ENCODE measurements at places on chromosomes 6 and 20.
A peak's percentile ranks its signal among the peaks of the same experiment; 100 is the strongest.

- peak overlapping the region; percentile 3 for H3K4me3 ChIP-seq
- peak overlapping the region; percentile 72 for H3K27ac ChIP-seq
- no peaks in the 10 kb centered on the region for H3K27me3 ChIP-seq
Observed at GRCh38 chr6:52552278-52552643, 24.6 kb downstream of the TRAM2 start.

DNA sequence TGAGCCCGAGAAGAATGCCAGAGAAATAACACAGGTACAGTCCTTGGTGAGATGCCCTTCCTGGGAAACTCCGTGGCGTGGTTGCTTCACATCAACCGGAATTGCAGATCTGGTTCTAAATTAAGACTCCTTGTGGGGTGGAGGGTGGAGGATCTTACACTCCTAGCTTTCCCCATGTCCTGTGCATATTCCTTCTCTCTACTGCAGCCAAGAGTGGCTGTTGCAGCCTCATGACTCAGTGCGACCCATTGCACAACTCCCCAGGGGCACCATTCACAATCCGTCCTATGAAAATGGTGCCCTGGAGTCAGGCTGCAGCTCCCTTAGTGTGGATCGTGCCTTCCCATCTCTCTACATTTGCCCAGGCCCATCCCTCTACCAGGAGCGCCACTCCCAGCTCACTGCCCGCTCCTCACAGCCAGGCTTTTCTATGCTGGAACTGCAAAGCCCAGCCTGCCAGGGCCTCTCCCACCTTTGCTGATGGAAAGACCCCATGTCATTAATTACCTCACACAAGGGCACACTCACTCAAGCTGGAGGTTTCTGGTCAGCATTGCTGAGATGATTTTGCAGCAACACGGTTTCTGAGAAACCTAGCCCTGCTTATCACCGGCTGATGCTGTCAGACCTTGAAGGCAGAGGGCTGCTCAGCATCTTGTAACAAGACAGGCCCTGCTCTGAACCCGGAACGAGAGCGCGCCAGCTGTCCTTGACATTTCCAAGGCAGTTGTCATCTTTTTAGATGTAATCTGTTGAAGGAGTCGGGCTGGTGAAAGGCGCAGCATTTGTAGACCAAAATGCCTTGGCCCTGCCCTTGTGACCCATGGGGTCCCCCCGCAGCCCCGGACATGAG is 39.7 kb downstream of the SIRPA start:
- peaks cover 28% of the 10 kb centered on the region for H3K4me1 ChIP-seq
- H3K27ac ChIP-seq = no peak overlapping the region
- no peaks in the 10 kb centered on the region for H3K27me3 ChIP-seq
- H3K4me3 ChIP-seq = no peak overlapping the region
- no peaks in the 10 kb centered on the region for H3K36me3 ChIP-seq

GRCh38 chr6:35181308-35181932 is 32.3 kb upstream of the SCUBE3 start:
- no peak overlapping the region for H3K4me3 ChIP-seq
- peaks cover 25% of the 10 kb centered on the region for H3K4me1 ChIP-seq
- H3K27me3 ChIP-seq = no peaks in the 10 kb centered on the region
- no peak for DNase-seq
- no peaks in the 10 kb centered on the region for H3K36me3 ChIP-seq

DNA sequence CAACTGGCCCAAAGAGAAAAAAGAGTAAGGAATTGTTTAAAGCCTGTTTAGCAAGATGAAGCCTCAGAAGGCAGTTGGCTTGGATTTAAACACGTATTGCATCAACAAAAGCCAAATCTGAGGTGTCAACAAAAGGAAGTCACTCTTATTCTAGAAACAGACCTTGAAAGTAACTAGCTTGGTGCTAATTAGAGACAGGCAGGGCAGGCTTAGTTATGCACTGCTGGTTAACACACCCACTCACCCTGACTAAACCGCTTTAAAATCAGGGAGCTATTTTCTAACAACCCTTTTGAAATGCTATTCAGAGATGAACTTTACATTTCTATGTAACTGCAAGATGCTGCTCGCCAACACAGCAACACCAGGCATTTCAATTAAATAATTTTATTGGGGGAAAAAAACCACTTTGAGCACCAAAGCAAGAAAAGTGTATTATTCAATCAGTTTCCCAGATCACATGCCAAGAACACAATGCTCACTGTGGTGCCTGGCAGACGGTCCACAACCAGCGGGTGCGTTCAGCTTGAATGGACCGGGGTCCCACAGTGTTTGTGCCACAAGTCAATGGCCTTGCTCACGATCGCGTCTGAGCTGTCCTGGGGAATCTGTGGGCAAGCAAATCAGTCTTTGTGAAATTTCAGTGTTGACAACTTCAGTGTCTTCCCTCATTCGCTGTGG is 23.6 kb downstream of the TBC1D7 start:
- H3K36me3 ChIP-seq = no peaks in the 10 kb centered on the region
- H3K27me3 ChIP-seq = no peaks in the 10 kb centered on the region
- H3K27ac ChIP-seq = no peak overlapping the region
- H3K4me3 ChIP-seq = no peak overlapping the region
- no peak for DNase-seq

DNA sequence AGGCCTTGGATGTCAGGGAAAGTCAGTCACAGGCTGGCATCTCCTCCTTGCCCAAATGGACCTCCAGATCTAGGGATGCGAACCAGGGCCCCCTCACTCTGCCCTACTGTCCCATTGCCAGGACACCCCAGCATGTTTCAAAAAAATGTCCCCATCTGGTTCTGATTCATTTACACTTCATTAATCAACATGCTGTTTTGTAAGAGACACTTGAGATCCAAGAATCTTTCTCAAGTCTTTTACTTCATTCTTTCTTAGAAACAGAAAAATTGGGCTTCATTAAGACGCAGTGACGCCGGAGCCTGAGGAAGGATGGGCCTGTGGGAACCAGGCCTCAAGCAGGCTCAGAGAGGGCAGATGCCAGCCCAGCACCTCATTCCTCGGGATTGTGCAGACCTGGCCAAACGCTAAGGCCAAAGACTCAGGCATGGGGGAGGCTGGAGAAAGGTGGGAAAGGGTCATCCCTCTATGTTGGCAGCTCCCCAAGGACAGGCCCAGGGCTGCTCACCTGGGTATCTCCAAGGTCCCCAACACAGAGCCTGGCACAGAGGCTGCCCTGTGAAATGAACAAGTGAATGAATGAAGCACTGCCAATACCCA is 3.8 kb downstream of the RSPO4 start:
- no peak overlapping the region for H3K27ac ChIP-seq
- DNase-seq = no peak

Data from vagina (tissue), 2 donors.